ENCODE measurements at places on chromosomes 11 and 22. TPM values are rescaled to one million over a fixed set of nuclear protein-coding genes. Genes with fewer than 3 reads are reported as not detected.

NUP98 gene
- total RNA-seq: 96.6 TPM

MSANTD2 gene
- 9.6 TPM for total RNA-seq

FOLR2 gene
- total RNA-seq: not detected

NLRP10 gene
- 0.16 TPM for total RNA-seq

OR51I1 gene
- total RNA-seq: 0.55 TPM

RAB39A gene
- total RNA-seq: 1.3 TPM

FGF4 gene
- total RNA-seq: not detected

ADORA2A gene
- total RNA-seq: 0.52 TPM

PIH1D2 gene
- 3.3 TPM for total RNA-seq

NUMA1 gene
- total RNA-seq: 113 TPM

FOLR1 gene
- 0.50 TPM for total RNA-seq

DNAJB13 gene
- total RNA-seq: not detected

ALDH3B1 gene
- total RNA-seq: 54.0 TPM

CCDC81 gene
- total RNA-seq: 0.41 TPM

TPP1 gene
- total RNA-seq: 31.7 TPM

SLC6A5 gene
- total RNA-seq: not detected

OVOL1 gene
- total RNA-seq: not detected

LRRC75B gene
- total RNA-seq: 1.4 TPM

ARAP1 gene
- total RNA-seq: 61.7 TPM

FLRT1 gene
- not detected for total RNA-seq

ZFP91 gene
- total RNA-seq: 49.2 TPM

EMID1 gene
- 0.24 TPM for total RNA-seq

OR4D5 gene
- total RNA-seq: not detected

Measured in A172 (cell line).